ENCODE measurements at places on chromosomes 1 and 21.

DNA sequence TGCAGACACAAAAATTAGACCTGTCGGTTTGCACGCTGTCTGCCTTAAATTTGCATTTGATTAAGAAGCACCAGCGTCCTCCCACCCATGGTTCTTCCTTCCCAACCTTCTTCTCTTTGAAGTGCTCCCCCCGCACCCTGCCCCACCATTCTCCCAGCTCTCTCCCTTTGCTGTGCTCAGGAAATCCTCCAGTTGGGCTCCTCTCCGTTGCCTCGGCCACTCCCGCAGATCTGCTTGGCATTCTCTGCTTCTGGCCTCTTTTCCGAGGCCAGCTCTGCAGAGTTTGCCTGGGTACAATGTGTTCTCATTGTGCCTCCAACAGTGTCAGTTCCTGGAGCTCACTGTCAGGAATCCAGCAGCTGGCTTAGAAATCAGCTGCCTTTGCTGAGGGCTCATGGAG, 126.1 kb downstream of the NAV1 start:
- peaks cover 32% of the 10 kb centered on the region for H3K27me3 ChIP-seq
- H3K4me3 ChIP-seq: no peak overlapping the region
- H3K36me3 ChIP-seq: no peaks in the 10 kb centered on the region

DNA sequence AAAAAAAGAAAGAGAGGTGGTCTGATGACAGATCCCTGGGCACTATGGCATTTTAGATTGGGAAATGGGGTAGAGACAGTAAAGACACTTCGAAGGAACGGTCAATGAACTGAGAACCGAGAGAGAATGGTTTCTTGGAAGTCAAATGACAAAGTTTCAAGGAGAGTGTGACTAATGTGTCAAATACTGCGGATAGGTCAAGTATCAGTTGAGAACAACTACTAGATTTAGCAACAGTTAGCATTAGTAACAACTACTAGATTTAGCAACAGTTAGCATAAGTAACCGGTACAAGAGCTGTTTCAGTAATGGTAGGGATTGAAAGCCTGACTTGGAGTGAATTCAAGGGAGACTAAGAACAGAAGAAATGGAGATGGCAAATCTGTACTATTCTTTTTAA, 35.0 kb downstream of the UROD start:
- peaks cover 3% of the 10 kb centered on the region for H3K36me3 ChIP-seq
- H3K27ac ChIP-seq: no peak overlapping the region
- H3K4me3 ChIP-seq: no peak overlapping the region
- H3K4me1 ChIP-seq: peaks cover 7% of the 10 kb centered on the region
- H3K27me3 ChIP-seq: no peaks in the 10 kb centered on the region
- DNase-seq: no peak

DNA sequence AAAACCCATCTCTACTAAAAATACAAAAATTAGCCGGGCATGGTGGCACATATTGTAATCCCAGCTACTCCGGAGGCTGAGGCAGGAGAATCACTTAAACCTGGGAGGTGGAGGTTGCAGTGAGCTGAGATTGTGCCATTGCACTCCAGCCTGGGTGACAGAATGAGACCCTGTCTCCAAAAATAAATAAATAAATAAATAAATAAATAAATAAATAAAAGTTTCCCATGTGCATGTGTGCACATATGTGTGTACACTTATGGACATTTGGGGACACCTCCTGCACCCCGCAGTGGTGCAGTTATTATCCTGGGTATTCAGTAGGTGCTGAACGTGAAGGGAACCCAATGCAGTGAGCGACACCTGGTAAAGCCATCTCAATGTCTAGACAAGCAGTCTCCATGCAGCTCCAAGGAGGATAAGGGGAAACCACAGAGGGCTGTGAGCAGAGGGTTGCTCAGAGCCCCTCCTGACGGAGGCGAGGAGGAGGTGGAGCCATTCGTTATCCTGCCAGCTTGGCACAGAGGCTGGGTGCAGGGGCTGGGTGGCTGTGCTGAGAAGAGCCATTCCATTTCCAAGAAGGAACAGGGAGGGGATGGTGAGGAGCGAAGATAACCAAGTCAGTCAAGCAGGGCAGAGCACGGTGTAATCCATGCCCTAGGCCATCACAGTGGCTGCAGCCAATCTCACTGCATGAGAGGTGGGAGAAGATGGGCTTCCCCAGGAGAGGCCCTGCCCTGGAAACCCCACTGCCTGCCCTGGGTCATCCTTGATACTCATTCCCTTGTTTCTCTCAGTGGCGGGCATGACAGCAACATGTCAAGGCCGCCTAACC, 25.6 kb downstream of the UBIAD1 start:
- H3K27me3 ChIP-seq: no peaks in the 10 kb centered on the region
- H3K4me1 ChIP-seq: peaks cover 5% of the 10 kb centered on the region
- no peak overlapping the region for H3K4me3 ChIP-seq
- H3K27ac ChIP-seq: no peak overlapping the region

DNA sequence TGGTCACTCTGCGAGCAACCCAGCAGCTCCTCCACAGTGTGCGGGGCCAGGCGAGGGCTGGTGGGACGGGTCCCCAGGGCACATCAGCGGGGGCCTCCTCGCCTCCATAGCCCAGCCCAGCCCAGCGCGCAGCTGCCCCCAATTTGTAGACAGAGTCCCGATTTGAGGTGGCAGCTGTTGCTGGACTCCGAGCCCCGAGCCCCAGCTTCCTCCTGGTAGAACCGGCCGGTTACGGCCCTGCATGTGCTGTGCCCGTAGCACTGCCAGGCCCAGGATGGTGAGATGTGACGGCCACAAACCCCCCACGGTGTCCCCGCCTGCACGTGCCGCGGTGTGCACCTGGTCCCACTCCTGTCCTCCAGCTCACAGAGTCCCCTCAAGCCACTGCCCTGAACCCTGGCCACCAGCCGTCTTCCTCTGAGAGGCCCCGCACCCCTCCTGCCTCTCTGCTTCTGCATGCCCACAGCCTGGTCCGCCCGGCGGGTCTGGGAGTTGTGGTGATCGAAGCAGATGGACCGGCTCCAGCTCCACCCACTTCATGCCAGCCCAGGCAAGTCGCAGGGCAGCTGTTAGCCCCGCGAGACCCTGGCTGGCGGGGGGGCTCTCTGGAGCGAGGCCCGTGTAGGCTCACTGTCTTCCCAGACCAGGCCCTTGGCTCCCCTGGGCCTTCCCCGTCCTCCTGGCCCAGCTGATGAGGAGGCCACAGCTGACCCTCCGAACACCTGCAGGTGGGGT, 55.5 kb downstream of the MORN1 start:
- H3K27ac ChIP-seq: no peak overlapping the region
- DNase-seq: no peak
- no peaks in the 10 kb centered on the region for H3K27me3 ChIP-seq
- no peak overlapping the region for H3K4me3 ChIP-seq

- DNase-seq: no peak
- no peak overlapping the region for H3K27ac ChIP-seq
- no peaks in the 10 kb centered on the region for H3K4me1 ChIP-seq
- no peaks in the 10 kb centered on the region for H3K27me3 ChIP-seq
- H3K36me3 ChIP-seq: no peaks in the 10 kb centered on the region
These were observed 10.1 kb downstream of the ADAMTS5 start for GRCh38 chr21:26956813-26957212.

Data from central memory CD8-positive, alpha-beta T cell (primary cell).